ENCODE measurements at places on chromosomes 3 and 15.

- no peak for DNase-seq
These were observed 5.2 kb upstream of the FURIN start for GRCh38 chr15:90862964-90863778.

- no peak for DNase-seq
These were observed 422.0 kb upstream of the FRG2C start for GRCh38 chr3:75242012-75242735.

DNA sequence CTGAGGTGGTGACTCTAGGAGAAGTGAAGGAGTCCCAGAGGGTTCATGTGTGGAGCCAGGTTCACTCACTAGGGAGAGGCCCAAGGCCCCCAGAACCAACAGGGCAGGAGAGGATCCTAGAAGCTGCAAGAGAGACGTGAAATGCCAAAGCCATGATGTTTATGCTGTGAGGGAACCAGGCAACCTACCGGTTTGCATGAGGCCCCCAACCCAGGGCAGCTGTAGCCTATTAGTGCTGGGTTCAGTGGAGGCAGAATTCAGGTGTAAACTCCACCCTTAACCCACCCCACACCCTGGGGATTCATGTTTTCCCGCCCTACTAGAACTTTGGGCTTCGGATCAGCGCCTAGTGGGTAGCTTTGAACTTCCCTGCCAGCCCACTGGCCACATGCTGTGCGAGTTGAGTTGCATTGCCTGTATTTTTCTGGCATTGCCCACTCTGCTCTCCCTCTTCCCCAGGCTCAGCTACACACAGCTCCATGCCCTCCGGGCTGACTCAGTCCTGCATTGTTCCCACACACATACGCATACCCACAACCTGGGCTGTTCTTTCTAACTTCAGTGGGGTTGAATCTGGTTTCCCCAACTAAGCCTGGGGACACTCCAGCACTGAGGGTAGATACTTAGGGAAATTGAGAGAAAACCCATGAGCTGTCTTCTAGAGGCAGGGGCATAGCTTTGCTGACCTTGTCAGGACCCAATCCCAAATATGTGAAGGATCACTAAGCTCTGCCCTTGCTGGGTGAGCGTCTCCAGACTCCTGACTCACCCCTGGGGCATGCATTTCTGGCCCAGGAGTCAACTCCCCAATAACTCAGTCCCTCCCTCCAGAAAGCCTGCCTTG is 2.0 kb upstream of the ZBTB47 start:
- DNase-seq = no peak

DNA sequence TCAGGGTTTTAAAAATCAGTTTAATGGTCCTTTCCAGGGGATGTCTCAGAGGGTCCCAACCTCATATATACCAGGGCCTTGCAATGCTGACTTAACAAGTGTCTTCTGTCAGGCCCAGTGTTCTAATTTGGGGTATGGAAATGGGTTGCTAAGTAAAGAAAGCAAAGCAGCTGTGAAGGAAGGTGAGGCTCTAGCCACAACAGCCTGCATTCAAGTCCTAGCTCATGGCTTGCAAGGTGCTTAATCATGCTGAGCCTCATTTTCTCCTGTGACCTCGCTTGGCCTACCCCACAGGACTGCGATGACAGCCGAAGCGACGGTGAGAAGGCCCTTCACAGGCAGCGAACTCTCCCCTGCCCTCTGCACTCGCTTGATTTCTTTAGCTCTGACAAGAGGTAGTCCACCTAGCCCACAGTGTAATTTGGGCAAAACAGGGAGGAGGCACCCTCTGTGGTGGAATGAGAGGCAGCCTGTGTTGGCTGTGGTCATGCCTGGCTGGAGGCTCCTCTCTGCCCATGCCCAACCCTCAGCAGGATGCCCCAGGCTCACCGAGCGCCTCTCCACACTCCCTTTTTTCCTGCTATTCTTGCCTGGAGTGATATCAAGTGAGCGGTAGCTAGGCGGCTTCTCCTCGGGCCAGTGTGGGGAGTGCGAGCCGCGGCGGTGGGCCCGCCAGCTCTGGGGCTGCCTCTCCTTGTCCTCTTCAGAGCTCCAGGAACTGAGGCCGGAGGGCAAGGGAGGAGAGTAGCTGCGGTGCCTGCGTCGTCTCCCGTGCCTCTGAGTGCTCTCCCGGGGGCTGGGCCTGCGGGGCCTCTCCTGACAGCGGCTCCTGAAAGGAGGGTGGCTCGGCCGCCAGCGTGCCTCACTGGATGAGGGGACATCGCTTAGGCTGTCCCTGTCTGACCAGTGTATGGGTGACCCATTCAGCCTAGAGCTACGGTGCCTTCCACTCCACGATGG is 29.2 kb downstream of the ILDR1 start:
- DNase-seq = no peak

DNA sequence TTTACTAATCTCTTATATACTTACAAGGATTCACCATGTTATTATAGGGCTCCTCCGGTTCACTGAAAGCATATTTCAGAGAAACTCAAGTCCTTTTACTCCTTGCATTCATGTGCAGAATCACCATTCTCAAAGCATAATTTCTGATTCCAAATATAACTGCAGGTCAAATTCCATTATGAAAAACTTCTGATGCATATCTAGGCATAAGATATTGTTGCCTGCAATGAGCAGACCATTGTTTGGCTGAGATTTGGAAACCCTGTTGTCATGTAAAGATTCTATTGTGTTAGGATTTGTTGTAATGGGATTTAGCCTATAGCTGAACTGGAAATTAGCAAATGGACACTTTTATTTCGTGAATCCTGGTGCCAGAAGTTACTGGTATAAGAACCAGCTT is 69.5 kb upstream of the PRICKLE2 start:
- no peak for DNase-seq

DNA sequence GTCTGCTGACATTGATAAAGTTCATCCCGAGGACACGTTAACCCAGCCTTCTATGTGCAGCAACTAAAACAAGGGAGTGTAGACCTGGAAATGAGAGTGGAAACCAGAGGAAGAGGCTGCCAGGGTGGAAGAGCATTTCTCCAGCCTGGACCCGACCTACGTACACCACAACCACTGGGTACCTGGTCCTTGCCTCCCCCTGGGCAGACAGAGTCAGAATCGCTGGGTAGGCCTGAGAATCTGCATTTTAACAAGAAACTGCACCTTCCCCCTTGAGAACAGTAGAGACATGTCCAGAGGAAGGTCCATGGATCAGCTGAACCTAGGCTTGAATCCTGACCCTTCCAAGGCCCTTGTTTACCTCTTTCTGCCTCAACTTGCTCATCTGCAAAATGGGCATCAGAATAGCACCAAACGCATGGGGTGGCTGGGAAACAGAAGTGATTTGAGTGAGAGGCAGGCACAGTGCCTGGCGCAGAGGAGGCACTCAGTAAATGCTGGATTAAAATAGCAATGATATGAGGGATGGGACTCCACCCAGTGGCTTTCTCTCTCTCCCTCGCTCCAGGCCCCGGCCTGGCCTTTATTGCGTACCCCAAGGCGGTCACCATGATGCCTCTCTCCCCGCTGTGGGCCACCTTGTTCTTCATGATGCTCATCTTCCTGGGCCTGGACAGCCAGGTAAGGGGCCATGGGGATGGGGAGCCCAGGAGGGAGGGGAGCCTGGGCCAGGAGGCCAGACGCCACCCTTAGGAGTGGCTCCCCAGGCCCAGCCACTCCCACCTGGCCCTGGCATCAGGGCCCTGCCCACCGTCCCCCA is 66.9 kb upstream of the SLC6A1 start:
- no peak for DNase-seq

GRCh38 chr3:46277476-46277875 is 35.2 kb downstream of the CCR3 start:
- no peak for DNase-seq

DNA sequence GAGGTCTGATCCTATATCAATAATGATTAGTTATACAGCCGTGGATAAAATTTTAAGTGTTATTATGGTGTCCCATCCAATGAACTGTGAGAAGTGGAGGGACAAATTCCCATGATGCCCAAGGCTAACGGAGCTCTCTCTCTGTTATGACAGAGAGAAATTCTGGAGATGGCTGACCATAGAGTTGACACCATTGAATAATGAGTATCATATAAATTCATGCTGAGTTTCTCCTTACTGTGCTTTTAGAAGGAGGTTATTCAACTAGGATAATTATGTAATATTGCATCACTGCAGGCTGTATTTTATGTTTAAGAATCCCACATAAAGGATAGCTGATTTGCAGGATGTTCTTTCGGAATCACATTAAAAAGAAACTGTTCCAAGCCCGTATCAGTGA is 82.9 kb downstream of the PYDC2 start:
- no peak for DNase-seq

- DNase-seq = no peak
These were observed 162.8 kb upstream of the SLITRK3 start for GRCh38 chr3:165359005-165359404.

DNA sequence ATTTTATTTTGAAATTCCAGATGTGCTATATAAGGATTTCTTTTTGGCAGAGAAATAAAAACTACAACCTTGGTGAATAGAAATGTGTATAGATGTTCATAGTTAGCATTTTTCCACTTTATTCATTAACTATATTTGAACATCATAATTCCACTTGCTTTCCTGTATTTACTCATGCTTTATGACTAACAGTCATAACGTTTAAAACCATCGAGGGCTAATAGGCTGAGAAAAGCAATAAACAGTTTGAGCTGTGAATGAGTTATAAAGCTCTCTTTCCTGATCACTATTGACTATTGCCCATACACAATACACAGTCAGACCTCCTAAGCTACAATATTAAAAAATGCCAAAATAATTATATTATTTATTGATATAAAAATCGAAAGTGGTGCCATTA is 502.1 kb upstream of the RASGRP1 start:
- DNase-seq = no peak

DNA sequence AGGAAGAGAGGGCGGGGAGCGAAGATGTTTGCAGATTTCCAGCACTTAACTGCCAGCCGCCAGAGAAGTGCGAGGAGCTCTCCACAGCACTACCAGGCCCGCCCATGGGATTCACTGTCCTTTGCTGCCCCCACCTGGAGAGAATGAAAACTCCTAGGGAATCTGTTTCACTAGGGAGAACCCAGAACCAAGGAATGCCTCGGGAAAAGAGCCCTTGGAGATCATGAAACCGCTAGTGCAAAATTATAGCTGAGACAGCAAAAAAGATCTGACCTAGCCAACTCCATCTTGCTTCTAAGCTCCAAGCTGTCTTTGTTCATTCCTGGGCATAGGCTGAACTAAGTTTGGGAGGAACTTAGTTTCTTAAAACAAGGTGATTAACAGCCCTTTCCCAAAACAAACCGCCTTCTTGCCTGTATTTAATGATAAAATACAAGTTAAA is 82.6 kb upstream of the GCNT3 start:
- DNase-seq = peak; percentile 48

DNA sequence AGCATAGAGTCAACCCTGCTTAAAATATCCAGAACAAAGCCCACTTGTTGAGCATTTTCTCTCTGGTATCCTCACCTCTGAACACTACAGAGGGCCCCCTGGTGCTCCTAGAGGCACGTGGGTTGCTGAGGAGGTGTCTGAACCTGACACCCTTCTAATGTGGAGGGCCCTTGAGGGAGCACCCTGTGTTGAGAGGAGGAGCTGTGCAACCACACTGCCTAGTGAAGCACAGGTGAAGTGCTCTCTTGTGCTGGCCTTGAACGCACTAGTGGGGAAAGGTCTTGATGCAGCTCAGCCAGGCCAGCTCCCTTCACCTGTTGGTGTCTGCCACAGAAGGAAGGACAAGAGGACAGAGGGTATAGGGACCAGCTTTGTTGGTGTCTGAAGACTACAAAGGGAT is 51.9 kb downstream of the CCK start:
- no peak for DNase-seq

DNA sequence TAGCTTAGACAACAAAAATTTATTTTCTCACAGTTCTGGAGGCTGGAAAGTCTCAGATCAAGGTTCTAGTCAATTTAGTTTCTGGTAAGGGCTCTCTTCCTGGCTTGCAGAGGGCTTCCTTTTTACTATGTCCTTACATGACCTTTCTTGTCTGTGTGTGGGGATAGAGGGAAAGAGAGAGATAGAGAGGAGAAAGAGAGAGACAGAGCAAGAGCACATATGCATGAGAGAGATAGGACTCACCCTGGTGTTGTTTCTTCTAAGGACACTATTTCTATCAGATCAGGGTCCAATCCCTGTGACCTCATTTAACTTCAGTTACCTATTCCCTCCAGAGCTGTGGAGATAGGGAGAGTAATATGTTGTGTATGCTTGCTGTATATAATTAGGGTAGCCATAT is 44.9 kb upstream of the TEX9 start:
- no peak for DNase-seq

- DNase-seq = no peak
These were observed 9.0 kb upstream of the THRB start for GRCh38 chr3:24503616-24504113.

DNA sequence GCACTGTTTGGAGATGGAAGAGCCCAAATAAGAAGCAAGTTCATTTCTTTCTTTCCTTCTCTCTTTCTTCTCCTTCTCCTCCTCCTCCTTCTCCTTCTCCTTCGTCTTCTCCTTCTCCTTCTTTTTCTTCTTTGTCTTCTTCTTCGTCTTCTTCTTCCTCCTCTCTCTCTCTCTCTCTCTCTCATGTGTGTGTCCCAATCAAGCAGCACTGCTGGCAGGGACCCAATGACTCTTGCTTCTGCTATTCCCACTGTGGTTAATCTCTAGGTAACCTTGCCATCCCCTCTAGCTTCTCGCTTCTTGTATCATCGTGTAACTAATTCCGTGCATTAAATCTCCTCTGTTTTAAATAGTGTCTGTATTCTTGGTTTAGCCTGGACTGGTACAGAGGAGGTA is 26.1 kb upstream of the ZNF280D start:
- no peak for DNase-seq

DNA sequence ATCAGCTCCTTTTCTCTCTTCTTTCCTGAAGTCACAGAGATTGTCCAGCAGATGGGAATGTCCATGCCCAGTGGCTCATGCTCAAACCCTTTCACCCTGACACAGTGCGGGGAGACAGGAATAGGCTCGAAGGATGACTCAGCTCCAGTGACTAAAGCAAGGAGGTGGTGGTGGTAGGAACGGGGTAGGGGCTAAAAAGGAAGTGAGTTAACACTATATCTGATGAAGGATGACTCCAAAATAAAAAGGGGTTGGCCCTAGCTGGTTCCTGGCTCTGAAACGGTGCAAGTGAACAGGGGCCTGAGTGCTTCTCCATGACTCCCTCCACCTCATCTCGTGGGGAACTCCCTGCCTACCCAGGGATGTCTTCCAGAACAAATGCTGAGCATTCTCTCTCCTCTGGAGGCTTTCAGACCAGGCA is 167.4 kb upstream of the LPP start:
- DNase-seq = no peak

- DNase-seq = no peak
These were observed 360.1 kb downstream of the SHQ1 start for GRCh38 chr3:72487946-72488737.

GRCh38 chr3:166123576-166123975 is 286.4 kb upstream of the BCHE start:
- DNase-seq = no peak

- DNase-seq = no peak
These were observed 6.9 kb upstream of the EIF3J start for GRCh38 chr15:44529864-44530604.
